ENCODE measurements at places on chromosomes 3 and 15. TPM values are rescaled to one million over a fixed set of nuclear protein-coding genes. Genes with fewer than 3 reads are reported as not detected.

Gene BFSP2
- total RNA-seq = not detected

Gene PLA1A
- total RNA-seq = not detected

Gene CCK
- total RNA-seq = not detected

Gene TMEM108
- 0.18 TPM for total RNA-seq

Gene GHRL
- total RNA-seq = not detected

Gene MYO5C
- total RNA-seq = under 0.01 TPM

Gene CLDN18
- not detected for total RNA-seq

Gene CPN2
- not detected for total RNA-seq

Gene SNURF
- total RNA-seq = 8.1 TPM

Gene CFAP92
- not detected for total RNA-seq

Gene ANKUB1
- total RNA-seq = not detected

Gene GABRA5
- total RNA-seq = 8.3 TPM

Gene HDGFL3
- 9.5 TPM for total RNA-seq

Gene MGLL
- 23.7 TPM for total RNA-seq

Gene GRM7
- total RNA-seq = not detected

Gene PLOD2
- 117 TPM for total RNA-seq

Gene SRGAP3
- 1.4 TPM for total RNA-seq
